ENCODE measurements at places on chromosomes 4 and X. TPM values are rescaled to one million over a fixed set of nuclear protein-coding genes. Genes with fewer than 3 reads are reported as not detected.

- DNase-seq = no peak
These were observed 34.6 kb upstream of the CXCL8 start for GRCh38 chr4:73705721-73706120.

DNA sequence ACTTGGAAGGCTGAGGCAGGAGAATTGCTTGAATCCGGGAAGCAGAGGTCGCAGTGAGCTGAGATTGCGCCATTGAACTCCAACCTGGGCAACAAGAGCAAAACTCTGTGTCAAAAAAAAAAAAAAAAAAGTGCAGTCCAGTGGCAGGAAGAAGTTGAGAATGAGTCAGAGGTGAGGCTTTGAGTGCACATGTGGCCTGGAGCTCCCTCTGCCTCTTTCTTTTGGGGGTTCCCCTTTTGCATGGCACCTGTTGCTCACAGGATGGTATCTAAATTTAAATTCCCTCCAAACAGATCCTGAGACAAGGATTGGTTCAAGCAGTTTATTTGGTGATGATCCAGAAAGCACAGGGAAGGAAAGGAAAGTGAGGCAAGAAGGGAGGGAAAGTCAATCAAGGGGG lies 151.4 kb upstream of the STX18 start:
- no peak for DNase-seq

GRCh38 chr4:140372751-140373327 lies 607 bp upstream of the SCOC start:
- DNase-seq = no peak

- DNase-seq = no peak
These were observed 56.2 kb upstream of the S100G start for GRCh38 chrX:16593801-16594200.

- DNase-seq = peak; percentile 1
These were observed 58.2 kb upstream of the DKK2 start for GRCh38 chr4:107094332-107094731.

The DIPK2B gene
- not detected for total RNA-seq

The IBSP gene
- total RNA-seq = not detected

All from epithelial cell of proximal tubule (primary cell).